K562 (cell line): ENCODE measurements at places on chromosomes 16 and 17.
A peak's percentile ranks its signal among the peaks of the same experiment; 100 is the strongest.

DNA sequence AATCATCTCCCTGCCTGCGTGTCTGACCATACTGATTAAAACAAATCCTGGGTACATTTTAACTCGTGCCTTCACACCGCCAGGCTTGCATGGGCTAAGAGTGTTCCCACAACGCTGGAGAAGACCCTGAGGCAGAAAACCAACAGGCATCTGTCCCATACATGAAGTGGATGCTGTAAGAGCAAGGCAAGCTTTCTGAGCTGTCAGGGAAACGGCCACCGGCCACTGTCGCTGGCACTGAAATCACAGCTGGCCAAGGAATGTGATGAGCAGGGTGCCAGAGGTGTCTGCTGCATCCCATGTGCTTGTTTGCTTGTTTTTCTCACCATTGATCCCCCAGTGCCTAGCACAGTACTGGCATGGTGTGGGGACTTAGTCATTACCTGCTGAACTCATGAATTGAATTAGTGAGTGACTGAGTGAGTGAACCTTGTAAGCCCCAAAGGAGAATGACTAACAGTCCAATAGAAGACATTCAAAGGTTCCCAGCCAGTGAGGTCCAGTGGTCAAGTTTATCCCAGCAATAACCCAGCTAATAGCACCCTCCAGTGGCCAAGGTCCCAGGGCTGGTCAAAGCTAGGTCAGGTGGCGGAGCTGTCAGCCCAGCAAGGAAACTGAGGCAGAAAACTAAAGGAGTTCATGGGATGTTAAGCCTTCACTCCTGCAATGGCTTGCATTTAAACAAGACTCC, 92.7 kb upstream of the CDH5 start:
- H3K27me3 ChIP-seq: no peaks in the 10 kb centered on the region
- DNase-seq: no peak
- H3K36me3 ChIP-seq: no peaks in the 10 kb centered on the region
- H3K4me1 ChIP-seq: peaks cover 7% of the 10 kb centered on the region

DNA sequence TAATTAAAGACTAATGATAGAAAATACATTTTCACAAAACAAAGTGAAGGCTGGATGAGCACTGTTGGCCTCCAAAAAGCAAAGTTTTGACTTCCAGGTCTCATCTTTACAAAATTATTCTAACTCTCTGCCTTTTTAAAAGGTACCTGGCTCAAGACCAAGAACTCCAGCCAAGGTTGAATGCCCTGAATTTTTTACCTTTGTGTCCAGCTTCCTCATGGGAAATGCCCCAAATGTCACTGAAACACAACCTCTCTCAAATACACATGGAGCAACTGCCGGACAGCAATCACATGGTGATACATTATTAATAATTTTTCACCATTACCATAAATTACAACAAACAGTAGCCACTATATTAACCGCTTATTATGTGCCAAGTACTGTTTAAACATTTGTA, 32.2 kb downstream of the ADAMTS18 start:
- H3K27me3 ChIP-seq: no peaks in the 10 kb centered on the region
- DNase-seq: no peak
- H3K4me3 ChIP-seq: no peak overlapping the region
- no peak overlapping the region for H3K27ac ChIP-seq
- H3K36me3 ChIP-seq: no peaks in the 10 kb centered on the region

DNA sequence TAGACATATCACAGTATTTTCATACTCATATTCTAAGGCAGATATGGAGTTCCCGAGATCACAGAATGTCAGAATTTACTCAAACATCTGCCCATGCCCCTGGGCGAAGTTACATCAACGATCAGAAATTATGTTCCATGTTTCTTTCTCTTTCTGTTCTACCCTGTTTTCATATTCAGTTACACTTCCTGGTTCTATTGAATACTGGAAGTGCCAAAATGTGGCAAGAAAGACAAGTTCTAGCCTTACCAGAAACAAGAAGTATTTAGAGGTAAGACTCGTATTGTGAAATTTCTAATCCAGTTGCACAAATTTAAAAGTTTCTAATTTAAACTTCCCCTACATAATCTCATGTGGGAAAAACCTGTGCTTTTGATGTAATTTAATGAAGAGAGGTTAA, 36.1 kb downstream of the KCNJ2 start:
- H3K27ac ChIP-seq: no peak overlapping the region
- no peak overlapping the region for H3K4me3 ChIP-seq

- H3K4me1 ChIP-seq: peaks cover 9% of the 10 kb centered on the region; the same call in 1 of the 3 replicates
- H3K4me3 ChIP-seq: no peak overlapping the region
- H3K27me3 ChIP-seq: no peaks in the 10 kb centered on the region
- H3K27ac ChIP-seq: peak overlapping the region; percentile 27; the same call in 1 of the 3 replicates
- DNase-seq: no peak
Measured at GRCh38 chr17:42378959-42379594, 9.2 kb downstream of the STAT3 start.

DNA sequence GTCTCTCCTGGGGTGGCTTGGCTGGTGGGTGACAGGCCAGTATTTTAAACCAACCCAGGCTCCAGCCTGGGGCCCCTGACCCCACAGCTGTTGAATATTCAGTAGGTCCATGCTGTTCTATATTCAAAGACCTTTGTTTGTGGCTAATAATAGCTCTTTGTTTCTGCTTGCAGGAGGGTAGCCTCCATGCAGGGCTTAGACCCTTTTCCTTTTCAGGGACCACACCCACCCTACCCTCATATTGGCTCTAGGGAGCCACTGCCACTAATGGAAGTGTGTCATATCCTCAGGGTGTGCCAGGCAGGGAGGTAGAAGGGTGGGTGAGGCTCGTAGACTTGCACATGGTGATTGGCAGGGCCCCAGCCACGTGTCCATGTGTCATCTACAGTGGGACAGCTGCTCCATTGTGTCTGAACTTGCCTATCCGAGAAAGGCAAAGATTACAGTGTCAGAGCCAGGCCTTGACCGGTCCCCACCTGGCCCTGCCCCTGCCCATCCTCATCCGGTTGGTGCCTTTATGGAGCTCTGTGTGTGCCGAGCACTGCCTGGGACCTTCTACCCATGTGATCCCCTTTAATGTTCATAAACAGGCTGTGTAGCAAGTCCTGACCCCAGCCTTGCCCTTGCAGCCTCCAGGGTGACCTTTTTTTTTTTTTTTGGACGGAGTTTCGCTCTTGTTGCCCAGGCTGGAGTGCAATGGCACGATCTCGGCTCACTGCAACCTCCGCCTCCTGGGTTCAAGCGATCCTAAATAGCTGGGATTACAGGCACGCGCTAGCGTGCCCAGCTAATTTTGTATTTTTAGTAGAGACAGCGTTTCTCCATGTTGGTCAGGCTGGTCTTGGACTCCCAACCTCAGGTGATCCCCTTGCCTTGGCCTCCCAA, 22.1 kb downstream of the TMC7 start:
- no peaks in the 10 kb centered on the region for H3K27me3 ChIP-seq
- 0 out of 3 replicates have a peak, but pooled peaks cover 3% of the 10 kb centered on the region for H3K4me1 ChIP-seq
- no peak for DNase-seq
- H3K4me3 ChIP-seq: no peak overlapping the region
- H3K36me3 ChIP-seq: no peaks in the 10 kb centered on the region

DNA sequence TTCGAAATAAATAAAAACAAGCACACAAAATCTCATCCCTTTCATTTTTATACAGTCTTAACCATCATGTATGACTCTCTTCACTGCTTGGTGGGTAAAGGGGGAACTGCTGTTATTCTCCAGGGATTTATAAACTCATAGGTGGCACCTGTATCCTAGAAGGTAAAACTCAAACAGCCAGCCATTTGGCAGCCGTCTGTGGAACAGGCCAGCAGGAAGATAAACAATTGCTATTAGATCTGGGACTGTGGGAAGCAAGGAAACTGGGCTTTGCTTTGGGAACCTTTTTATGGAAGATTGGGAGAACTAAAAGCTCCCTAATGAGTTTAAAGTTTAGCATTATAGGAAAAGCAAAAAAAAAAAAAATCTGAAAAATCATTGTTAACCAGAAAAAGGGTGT, 126.0 kb downstream of the TANGO6 start:
- no peak overlapping the region for H3K27ac ChIP-seq
- no peaks in the 10 kb centered on the region for H3K27me3 ChIP-seq
- peaks cover 3% of the 10 kb centered on the region; the same call in 1 of the 2 replicates for H3K4me1 ChIP-seq

GRCh38 chr17:75566416-75566815, 21.2 kb upstream of the MYO15B start:
- DNase-seq: no peak
- H3K36me3 ChIP-seq: peaks cover 13% of the 10 kb centered on the region; the same call in 1 of the 3 replicates
- H3K27ac ChIP-seq: no peak overlapping the region

- no peak overlapping the region for H3K27ac ChIP-seq
- no peaks in the 10 kb centered on the region for H3K27me3 ChIP-seq
- no peak overlapping the region for H3K4me3 ChIP-seq
- H3K36me3 ChIP-seq: no peaks in the 10 kb centered on the region
- no peaks in the 10 kb centered on the region for H3K4me1 ChIP-seq
Measured at GRCh38 chr16:56950881-56951771, 10.6 kb upstream of the CETP start.

DNA sequence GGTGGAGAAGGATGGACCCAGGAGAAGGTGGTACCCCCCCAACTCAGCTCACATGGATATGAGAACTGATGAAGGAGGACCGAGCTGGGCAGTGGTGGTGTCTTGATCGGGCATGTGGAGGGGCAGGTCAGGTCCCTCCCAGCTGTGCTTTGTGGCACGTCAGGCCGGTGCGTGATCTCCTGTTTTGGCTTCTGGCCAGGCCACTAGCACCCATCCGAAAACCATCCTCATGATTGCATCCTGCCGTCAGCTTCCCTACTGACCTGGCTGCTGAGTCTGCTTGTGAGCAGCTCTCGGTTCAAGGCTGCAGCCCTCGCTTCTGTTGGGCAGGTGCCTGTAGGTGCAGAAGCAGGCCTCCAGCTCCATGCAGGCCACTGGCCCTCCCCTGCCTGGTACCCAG, 53.1 kb downstream of the PLD6 start:
- no peaks in the 10 kb centered on the region; the same call in 1 of the 2 replicates for H3K4me1 ChIP-seq
- peaks cover 42% of the 10 kb centered on the region; the same call in 2 of the 3 replicates for H3K36me3 ChIP-seq
- no peak for DNase-seq
- no peaks in the 10 kb centered on the region for H3K27me3 ChIP-seq
- no peak overlapping the region for H3K4me3 ChIP-seq

- no peak for DNase-seq
- no peaks in the 10 kb centered on the region for H3K4me1 ChIP-seq
- no peaks in the 10 kb centered on the region for H3K36me3 ChIP-seq
- peaks cover 10% of the 10 kb centered on the region for H3K27me3 ChIP-seq
Measured at GRCh38 chr17:45666046-45666600, 118.0 kb upstream of the CRHR1 start.

- H3K36me3 ChIP-seq: no peaks in the 10 kb centered on the region
- no peaks in the 10 kb centered on the region for H3K4me1 ChIP-seq
- H3K4me3 ChIP-seq: no peak overlapping the region
- H3K27ac ChIP-seq: no peak overlapping the region
- H3K27me3 ChIP-seq: peaks cover 9% of the 10 kb centered on the region; the same call in 2 of the 3 replicates
- no peak for DNase-seq
Measured at GRCh38 chr17:65593092-65593854, 31.8 kb upstream of the AXIN2 start.

GRCh38 chr16:78363843-78364555, 264.5 kb downstream of the WWOX start:
- peak; percentile 24 for DNase-seq
- no peak overlapping the region for H3K4me3 ChIP-seq
- H3K36me3 ChIP-seq: no peaks in the 10 kb centered on the region
- H3K27ac ChIP-seq: no peak overlapping the region
- H3K27me3 ChIP-seq: peaks cover 11% of the 10 kb centered on the region
- no peaks in the 10 kb centered on the region for H3K4me1 ChIP-seq

- H3K36me3 ChIP-seq: no peaks in the 10 kb centered on the region
- peaks cover 47% of the 10 kb centered on the region for H3K27me3 ChIP-seq
- H3K4me1 ChIP-seq: no peaks in the 10 kb centered on the region
- no peak overlapping the region for H3K27ac ChIP-seq
- no peak overlapping the region for H3K4me3 ChIP-seq
- DNase-seq: no peak
Measured at GRCh38 chr17:77303620-77304019, 162.9 kb downstream of the SEC14L1 start.

DNA sequence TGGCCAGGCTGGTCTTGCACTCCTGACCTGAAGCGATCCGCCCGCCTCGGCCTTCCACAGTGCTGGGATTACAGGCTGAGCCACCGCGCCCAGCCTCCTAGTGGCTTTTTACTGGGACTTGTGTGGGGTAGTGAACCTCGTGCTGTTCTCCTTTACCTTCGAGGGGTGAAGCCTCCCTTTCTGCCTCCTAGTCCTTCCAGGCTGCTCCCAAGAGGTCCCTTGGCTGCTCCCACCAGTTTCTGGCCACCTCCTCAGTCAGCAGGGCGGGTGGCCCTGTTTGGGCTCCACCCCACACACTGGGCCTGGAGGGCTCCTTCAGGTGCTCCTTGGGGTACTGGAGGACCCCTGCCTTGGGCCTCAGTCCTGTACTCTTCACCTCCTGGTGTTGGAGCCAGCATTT, 70.9 kb upstream of the ZNF750 start:
- H3K27me3 ChIP-seq: no peaks in the 10 kb centered on the region
- no peak overlapping the region for H3K27ac ChIP-seq
- H3K4me1 ChIP-seq: peaks cover 5% of the 10 kb centered on the region; the same call in 1 of the 3 replicates
- H3K4me3 ChIP-seq: no peak overlapping the region

GRCh38 chr16:77246150-77246549, 46.9 kb downstream of the SYCE1L start:
- DNase-seq: no peak
- H3K27me3 ChIP-seq: no peaks in the 10 kb centered on the region
- H3K36me3 ChIP-seq: no peaks in the 10 kb centered on the region
- no peaks in the 10 kb centered on the region for H3K4me1 ChIP-seq

- H3K27me3 ChIP-seq: no peaks in the 10 kb centered on the region
- DNase-seq: no peak
- no peak overlapping the region for H3K27ac ChIP-seq
- H3K4me3 ChIP-seq: no peak overlapping the region
- H3K4me1 ChIP-seq: peaks cover 9% of the 10 kb centered on the region
- no peaks in the 10 kb centered on the region for H3K36me3 ChIP-seq
Measured at GRCh38 chr16:30619638-30620037, 9.4 kb upstream of the ZNF689 start.

DNA sequence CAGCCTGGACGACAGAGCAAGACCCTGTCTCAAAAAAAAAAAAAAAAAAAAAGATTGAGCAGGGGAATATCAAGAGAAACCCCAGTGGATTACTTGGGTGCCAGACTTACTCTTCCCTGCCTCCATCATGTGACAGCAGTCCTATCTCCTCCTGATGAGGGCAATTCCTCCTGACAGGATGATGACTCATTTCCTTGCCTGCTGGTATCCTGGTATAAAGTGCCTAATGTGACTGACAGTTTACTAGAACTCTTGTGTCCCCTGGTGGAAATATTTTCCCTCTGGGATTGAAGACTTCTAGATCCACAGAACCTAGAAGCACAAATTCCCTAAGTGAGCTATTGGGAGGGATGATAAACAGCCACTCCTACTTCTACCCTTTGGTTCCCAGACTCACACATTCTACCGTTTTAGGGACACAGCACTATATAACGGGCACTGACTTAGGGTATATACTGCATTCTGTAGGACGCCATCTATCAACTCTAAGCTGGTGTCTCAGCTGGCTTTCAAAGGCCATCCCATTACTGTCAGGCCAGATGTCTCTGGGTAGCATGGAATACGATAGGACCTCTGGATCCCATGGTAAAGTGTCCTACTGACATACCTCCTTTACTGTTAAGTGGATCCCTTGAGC, 114.6 kb upstream of the MED13 start:
- peak; percentile 40 for DNase-seq
- H3K36me3 ChIP-seq: no peaks in the 10 kb centered on the region

GRCh38 chr17:75030161-75030560, 16.6 kb downstream of the ATP5PD start:
- no peaks in the 10 kb centered on the region for H3K36me3 ChIP-seq
- H3K27ac ChIP-seq: no peak overlapping the region
- peaks cover 14% of the 10 kb centered on the region for H3K4me1 ChIP-seq
- no peaks in the 10 kb centered on the region for H3K27me3 ChIP-seq
- DNase-seq: no peak
- no peak overlapping the region for H3K4me3 ChIP-seq

GRCh38 chr16:55055262-55055661, 124.6 kb downstream of the IRX5 start:
- DNase-seq: no peak
- H3K4me1 ChIP-seq: peaks cover 6% of the 10 kb centered on the region; the same call in 1 of the 2 replicates
- no peak overlapping the region for H3K27ac ChIP-seq
- H3K36me3 ChIP-seq: no peaks in the 10 kb centered on the region
- no peak overlapping the region for H3K4me3 ChIP-seq
- H3K27me3 ChIP-seq: peaks cover 26% of the 10 kb centered on the region
